ENCODE measurements at places on chromosomes 6 and 20.

GRCh38 chr6:79803917-79804316, 143.4 kb downstream of the ELOVL4 start:
- no peak for DNase-seq

DNA sequence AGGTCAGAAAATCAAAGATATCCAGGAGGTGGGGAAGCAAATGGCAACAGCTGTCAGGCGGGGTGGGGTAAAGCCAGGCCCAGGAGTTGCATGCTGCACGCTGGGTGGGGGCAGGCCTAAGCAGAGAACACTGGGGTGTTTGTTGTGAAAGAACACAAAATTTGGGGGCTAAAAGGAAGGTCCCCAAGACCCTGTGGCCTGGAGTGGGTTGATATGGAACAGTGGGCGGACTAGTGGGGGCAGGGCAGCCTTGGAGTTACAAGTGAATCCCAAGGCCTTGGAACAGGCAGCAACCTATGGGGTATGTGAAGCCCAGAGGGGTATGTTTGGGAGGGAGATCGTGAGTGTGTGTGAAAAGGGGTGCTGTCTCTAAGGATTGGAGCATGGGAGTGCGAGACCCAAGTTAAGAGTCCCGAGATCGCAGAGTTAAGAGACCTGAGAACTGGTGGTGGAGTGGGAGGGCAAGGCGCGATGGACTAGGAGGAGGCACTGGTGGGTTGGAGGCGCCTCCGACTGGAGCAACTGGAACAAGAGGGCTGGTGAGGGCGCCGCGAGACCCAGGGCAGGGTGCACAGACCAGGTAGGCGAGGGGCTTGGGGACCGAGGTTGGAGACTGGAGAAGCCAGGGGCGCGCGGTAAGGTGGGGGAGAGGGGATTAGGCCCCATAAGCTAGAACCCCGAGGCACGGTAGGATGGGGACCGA, 658 bp downstream of the CUL7 start:
- peak; percentile 20 for DNase-seq

- DNase-seq, result no peak
These were observed 409.3 kb upstream of the SULF2 start for GRCh38 chr20:48194583-48194982.

- no peak for DNase-seq
These were observed 39.1 kb upstream of the TBC1D7 start for GRCh38 chr6:13367396-13367795.

Measured in activated CD4-positive, alpha-beta T cell treated with anti-CD3 and anti-CD28 coated beads, Interleukin-10, Interleukin-2, amounts not matched to agents 100 ng/mL and 50 ng/mL, durations not matched to agents 16 hours and 8 hours (primary cell).